ENCODE measurements at places on chromosomes 7 and 10.

DNA sequence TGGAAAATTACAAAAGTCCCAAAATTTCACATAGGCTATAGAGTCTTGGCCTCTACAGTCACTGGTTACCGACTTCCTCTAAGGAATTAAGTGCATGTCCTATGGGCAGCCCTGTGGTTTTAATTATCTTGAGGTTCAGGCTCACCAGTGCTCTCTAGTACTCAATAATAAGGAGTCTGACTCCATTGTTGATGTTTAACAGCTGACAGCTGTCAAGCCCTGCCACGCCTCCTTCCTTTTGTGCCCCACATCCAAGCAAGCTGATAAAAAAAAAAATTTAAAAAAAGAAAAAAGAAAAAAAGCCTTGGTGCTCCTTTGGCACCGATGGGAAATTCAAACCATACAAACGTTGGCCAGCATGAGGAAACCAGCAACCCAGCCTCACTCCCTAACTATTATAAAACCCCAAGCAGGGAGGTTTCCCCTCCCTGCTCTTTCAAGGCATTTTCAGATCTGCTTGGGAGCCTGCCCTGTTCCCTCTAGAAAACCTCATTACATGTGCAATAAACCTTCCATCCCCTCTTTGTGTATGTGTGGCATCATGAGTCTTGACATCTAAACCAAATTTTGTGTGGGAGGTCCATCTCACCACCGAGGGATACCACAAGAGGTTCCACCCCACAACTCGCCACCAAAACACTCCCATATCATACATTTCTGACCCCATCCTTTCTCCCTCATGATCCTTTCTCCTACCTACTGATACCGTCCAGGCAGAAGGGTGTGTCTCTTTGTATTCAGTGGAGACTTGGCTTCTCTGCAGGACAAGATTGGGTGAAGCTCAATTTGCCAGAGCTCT is 70.9 kb upstream of the CCDC71L start:
- DNase-seq = no peak

DNA sequence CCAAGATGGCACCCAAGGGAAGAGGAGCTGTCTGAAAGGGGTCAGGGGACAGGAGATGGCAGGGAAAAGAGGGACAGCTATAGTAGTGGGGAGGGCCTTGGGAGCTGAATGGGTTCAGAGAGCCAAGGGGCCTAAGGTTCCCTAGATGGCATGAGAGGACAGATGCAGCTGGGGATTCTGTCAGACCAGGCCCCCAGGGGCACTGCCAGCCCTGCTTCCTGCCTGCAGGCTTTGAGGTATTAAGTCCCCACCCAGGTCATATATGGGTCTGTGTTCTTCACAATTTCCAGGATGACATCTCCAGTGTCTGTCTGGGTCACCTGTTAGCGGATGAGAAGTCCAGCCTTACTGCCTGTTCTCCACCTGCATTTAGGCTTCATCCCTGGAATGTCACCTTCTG is 56.7 kb downstream of the NEURL1 start:
- no peak for DNase-seq

- DNase-seq = no peak
These were observed 400.9 kb downstream of the KCNMA1 start for GRCh38 chr10:77236700-77237099.

DNA sequence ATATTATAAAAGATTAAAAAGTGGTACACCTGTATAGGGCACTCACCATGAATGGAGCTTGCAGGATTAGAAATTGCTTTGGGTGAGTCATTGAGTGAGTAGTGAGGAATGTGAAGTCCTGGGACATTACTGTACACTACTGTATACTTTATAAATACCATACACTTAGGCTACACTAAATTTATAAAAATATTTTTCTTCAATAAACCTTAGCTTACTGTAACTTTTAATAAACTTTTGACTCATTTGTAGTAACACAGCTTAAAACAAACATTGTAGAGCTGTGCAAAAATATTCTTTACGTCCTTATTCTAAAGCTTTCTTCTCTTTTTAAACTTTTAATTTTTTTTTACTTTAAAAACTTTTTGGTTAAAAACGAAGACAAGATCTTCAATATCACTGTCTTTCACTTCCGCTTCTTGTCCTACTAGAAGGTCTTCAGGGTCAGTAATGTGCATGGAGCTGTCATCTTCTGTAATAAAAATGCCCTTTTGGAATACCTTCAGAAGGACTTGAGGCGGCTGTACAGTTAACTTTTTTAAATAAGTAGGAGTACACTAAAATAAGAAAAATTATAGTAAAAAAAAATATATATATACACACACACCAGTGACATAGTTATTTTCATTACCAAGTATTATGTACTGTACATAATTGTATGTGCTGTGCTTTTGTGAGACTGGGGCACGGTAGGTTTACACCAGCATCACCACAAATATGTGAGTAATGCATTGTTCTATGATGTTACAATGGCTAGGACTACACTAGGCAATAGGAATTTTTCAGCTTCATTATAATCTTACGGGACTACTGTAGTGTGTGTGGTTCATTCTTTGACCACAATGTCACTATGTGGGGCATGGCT is 3.5 kb downstream of the STK31 start:
- DNase-seq = peak; percentile 33

GRCh38 chr7:64849250-64849923 is 53.7 kb upstream of the ZNF273 start:
- no peak for DNase-seq

- no peak for DNase-seq
These were observed 88.4 kb downstream of the DNAJB6 start for GRCh38 chr7:157425137-157425731.

DNA sequence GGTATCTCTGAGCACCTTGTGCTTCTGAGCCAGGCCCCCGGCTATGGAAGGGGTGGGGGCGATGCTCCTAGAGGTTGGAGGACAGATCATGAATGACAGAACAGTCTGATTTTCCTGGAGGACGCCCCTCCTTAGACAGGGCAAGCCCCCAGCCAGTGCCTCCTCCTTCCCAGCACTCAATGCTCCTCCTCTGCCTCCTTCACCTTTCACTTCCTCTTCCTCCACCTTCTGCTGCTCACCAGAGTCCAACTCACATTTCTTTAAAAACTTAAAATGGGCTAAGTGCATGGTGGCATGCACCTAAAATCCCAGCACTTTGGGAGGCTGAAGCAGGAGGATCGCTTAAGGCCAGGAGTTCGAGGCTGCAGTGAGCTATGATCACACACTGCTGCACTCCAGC is 71.1 kb upstream of the CUX1 start:
- no peak for DNase-seq

DNA sequence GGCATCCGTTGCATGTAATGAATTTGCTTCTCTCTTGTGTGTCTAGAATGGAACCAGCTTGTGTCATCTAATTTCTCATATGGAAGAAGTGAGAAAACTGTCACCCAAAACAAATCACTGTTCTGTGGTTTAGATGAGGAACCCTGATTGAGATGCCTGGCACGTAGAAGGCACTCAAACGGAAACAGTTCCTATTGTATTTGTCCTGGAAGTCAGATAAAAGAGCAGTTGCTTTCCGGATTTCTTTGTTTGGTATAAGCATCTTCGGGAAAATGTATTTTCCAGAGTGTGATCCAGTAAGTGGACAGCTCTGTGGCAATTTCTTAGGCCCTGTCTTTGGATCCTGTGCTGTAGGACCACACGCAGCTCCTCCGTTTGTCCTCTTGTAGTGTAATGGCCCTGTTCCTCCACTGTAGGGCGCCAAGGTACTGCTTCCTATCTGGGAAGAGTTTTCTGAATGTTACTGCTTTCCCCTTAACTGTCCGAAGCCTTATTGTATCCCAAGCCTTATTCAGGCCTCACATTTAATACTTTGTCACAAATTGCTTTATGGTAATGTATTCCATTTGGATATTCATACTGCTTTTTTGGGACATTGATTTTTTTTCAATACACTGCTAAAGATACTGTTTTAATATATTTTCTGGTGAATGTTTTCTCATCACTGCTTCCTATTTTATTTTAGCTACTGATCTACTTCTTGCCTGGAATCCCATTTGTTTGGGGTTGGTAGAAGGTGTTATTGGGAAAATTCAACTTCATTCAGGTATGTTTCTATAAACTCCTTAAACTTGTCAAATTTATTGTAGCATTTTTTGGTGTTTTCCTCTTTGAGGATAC is 24.8 kb downstream of the INPP5F start:
- peak; percentile 62 for DNase-seq

- peak; percentile 25 for DNase-seq
These were observed 220.2 kb downstream of the DGKI start for GRCh38 chr7:137626469-137627067.

- no peak for DNase-seq
These were observed 153.1 kb downstream of the ZNF365 start for GRCh38 chr10:62527019-62527827.

DNA sequence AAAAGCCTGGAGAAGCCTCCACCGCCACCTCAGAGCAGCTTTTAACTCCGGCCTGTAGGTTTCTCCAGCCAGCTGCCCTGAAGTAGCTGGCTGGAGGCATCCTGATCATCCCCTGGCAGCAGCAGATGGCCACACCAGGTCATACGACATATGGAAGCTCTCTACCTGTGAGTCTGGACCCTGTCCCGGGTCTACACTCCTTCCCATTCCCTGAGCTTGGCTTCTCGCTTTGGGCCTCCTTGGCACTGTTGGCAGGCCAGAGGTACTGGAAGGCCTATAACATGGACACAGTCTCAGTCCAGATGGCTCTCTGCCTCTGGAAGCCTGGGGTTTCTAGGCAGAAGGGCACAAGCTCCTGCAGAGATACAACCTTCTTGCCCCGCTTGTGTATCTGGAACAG is 43.5 kb upstream of the TRIM8 start:
- DNase-seq = no peak

- no peak for DNase-seq
These were observed 316.0 kb downstream of the FGFR2 start for GRCh38 chr10:121282264-121282663.

DNA sequence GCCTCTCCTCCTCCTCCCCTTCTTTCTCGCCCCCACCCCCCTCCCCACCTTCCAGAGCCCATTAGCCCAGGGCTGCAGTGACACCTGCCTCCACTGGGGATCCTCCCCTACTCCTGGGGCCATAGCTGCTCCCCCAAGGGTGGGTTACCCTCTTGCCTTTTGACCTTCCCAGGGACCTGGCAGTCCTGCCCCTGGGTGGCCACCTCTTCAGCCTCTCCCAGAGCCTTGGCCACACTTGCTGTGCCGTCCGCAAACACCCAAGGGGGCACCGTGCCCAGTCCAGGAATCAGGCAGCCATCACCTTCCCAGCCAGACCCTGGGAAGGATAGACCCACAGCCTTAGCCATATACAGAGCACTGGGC is 19.8 kb upstream of the CLDN4 start:
- no peak for DNase-seq

DNA sequence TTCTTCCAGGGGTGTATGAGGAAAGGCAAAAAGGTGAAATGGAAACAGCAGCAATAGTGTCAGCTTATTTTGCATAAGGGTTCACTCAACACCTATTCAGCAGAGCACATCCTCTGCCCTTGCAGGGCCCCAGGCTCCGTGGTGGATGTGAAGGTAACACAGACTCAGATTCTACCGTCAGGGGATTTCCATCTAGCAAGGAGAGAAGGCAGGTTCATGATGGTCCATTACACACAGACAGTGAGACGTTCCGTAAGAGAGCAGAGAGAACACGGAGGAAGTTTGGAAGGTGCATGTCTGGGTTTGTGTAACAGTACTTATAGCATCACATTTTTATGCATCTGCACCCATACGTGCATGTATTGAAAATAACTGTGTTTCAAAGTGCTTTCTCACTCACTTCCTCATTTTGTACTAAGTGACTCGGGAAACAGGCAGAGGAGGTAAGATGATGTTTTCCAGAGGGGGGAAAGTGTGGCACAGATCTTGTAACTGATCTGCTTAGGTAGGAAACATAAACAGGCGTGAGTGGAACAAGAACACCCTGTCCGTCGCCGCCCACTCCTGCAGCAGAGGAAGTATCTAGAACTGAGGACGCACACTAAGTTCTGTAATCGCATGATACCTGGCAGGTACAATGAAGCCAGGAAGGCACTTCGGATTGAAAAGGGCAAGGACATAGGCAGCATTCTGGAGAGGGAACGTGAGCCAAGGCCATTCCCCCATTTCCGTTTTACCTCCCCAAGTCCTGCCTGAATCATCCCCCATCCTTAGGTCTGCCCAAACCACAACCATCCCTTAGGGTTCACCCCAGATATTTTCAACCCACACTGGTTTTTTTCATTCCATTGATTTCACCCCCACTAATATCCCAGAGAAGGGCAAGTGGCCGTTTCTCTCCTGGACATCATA is 1.0 kb upstream of the ENO4 start:
- DNase-seq = no peak

DNA sequence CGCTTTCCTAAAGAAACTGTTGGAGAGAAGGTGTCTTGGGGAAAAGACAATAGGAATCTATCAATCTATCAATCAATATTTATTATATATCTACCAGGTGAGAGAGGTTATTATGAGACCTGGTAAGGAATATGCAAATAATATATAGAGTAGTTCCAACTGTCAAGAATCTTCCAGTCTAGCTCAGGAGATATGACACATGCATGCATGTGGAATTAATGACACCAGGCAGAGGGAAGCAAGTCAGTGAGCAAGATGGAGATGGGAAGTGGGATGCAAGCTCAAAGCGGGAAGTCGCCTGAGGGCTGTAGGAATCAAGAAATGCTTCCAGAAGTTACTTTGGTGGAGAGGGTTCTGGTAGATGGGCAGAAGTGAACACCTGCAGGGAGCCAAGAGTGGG is 187.4 kb upstream of the NRP1 start:
- no peak for DNase-seq

- DNase-seq = no peak
These were observed 32.4 kb upstream of the BICC1 start for GRCh38 chr10:58480321-58480720.

DNA sequence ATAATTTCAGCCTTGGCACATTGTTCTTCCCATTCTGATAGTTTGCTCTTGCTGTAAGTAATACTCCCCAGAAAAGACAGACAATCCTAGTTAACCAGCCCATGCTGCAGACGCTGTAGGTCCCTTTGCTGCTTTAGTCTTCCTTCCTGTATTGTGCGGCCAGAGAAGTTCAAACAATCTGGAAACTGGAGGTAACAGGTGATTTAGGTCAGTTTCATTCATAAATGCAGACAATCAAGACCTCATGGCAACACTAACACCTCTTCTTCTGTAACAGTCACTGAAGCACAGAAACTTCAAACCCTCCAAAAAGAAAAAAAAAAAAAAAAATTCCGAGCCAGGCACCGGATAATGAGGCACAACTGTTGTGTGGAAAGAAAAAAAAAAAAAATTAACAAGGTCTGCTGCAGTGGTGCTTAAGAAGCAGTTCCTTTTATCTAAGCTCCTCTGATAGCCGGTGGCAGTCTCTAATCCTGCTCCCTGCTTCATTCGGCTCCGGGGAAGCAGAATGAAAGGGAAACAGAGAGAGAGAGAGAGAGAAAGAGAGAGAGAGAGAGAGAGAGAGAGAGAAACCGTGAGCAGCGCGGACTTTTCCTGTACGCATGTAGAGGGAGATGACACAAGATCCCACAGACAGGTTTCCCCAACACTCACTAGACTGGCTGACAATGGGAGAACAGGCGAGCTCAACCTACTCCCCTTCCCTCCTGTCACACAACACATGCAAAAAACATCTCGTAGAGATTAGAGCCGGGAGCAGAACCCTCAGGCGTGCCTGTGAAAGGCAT is at the start of gene SEMA3A:
SEMA3A (minus strand) TSS at position 306 of the 788 bp plus-strand sequence; CDS start at position 103, 203 bp downstream.
- peak; percentile 79 for DNase-seq

- DNase-seq = no peak
These were observed 128.5 kb downstream of the LYZL1 start for GRCh38 chr10:29417324-29417723.

- DNase-seq = no peak
These were observed 10.8 kb upstream of the SLC29A3 start for GRCh38 chr10:71308244-71308643.

GRCh38 chr7:142879060-142879459 is 6.5 kb downstream of the TRPV6 start:
- DNase-seq = no peak

Measured in HFF-Myc (cell line).